Stimulated activated CD4-positive, alpha-beta T cell treated with anti-CD3 and anti-CD28 coated beads, Interleukin-4, amount 100 ng/mL, for 4 hours (primary cell): ENCODE measurements at places on chromosomes 16 and 17.
A peak's percentile ranks its signal among the peaks of the same experiment; 100 is the strongest.

DNA sequence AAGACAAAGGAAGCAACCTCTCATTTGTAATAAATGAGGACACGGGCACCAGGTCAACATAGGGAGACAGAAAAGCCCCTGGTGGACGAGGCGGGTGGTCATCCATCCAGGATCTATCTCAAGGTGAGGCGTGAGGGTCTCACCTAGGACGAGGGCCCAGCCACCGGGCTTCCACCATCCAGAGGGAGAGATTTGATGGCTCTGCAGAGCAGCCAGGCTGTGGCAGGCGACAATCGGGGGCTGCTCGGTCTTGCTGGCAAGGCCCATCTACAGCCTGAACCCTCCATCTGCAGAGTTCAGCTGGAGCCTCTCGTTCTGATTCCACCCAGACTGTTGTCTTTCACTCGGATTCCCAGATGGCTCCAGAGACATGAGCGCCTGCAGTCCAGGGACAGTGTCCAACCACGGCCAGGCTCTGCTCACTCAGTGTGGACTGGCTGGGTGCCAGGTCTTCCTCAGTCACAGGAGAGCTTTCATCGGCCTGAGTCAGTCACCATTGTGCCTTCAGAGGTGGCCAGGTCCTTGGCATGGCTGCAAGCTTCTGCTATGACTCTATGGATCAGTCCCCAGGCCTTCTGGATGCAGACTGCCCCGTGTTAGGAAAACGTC is 5.9 kb downstream of the LITAFD start:
- DNase-seq = no peak

DNA sequence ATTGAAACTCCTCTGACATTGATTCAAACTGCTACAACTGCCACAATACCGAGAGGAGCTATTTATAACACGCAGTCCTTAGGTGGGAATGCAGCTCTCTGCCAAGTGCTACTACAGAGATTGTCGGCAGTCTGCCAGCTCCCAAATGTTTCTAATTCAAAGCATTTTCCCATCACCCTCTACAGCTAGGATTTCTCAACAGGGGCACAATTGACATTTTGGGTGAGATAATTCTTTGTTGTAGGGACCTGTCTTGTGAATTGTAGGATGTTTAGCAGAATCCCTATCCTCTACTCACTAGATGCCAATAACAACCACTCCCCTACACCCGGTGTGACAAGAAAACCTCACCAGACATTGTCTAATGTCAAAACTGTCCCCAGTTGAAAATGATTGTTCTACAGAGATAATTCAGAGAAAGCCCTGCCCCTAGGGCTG is 7.8 kb upstream of the N4BP1 start:
- no peak for DNase-seq

DNA sequence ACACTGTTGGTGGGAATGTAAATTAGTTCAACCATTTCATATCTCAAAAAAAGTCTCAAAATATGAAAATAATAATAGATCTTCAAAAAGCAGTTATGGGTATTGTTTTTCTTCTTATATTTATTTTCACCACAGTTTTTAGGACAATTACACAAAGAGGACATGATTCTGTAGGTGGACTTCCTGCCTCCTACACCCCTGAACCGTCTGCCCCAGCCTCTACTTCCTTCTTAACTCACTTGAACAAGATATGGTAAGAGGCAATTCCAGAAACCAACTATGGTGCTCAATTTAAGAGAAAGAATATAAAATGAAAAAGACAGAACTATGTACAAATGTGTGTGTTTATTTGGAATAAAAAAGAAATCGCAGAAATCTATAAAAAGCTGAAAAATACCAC is 74.1 kb upstream of the MON1B start:
- no peak for DNase-seq

GRCh38 chr16:77579351-77579891 is 142.9 kb upstream of the NUDT7 start:
- DNase-seq = no peak

- peak; percentile 64 for DNase-seq
Measured at GRCh38 chr17:42275527-42276358, 448 bp downstream of the STAT5B start.

DNA sequence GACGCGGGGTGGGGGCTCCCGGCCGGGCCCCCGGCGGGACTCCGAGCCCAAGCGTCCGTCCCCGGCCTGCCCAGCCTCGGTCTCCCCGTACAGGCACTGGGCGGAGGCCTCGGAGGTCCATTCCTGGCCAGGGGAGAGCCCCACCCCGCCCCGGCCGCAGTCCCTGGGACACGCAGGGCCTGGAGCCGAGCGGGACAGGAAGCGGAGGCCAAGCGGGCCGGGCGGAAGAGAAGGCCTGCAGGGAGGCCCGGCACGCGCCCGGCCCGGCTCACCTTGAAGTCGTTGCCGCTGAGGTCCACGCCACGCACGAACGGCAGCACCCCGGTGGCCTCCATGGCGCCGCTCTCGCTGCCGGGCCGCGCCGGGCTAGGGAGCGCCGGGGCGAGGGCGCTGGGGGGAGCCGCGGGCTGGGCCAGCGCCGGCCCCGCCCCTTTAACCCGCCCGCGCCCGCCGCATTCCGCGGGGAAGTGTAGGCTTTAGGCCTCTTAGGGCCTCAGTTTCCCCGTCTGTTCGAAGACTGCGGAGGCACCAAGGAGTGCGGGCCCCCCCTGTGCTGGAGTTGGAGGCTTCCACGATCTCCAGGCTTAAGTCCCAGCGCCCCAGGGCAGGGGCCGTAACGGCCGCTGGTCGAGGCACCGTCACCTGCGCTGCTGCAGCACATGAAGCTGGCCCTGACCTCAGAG is at the start of gene FLII:
TSS of gene FLII (minus strand) at position 383 of the 683 bp plus-strand sequence. CDS start at position 335, 48 bp downstream.
- DNase-seq = peak; percentile 66

DNA sequence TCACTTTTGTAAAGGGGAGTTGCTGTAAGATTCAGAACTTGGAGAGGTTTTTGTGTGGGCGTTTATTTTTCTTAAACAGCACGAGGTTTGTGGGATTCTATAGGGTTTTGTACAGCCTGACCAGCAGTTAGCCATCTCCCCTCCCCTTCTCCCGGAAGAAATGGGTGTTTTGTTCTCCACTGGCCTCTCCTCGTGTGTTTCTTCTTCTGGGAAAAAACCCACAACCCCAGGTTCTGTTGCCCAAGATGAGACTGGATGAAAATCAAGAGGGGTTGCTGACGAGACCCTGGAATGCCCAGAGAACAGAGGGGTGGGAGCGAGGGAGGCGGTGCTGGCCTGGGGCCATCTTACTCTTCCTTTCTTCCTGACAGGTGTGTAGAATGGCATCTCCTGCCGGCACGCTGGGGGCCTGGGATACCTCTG is 186.1 kb downstream of the MSI2 start:
- DNase-seq = no peak

- no peak for DNase-seq
Measured at GRCh38 chr17:50292465-50292864, 18.2 kb downstream of the TMEM92 start.
